ENCODE measurements at places on chromosomes 13 and 19.

GRCh38 chr19:7516333-7516732 lies 430 bp downstream of the ZNF358 start:
- DNase-seq = no peak

GRCh38 chr13:58919551-58919950 lies 1244.2 kb downstream of the DIAPH3 start:
- no peak for DNase-seq

- no peak for DNase-seq
Observed at GRCh38 chr13:50446611-50447010, 396.9 kb downstream of the DLEU7 start.

DNA sequence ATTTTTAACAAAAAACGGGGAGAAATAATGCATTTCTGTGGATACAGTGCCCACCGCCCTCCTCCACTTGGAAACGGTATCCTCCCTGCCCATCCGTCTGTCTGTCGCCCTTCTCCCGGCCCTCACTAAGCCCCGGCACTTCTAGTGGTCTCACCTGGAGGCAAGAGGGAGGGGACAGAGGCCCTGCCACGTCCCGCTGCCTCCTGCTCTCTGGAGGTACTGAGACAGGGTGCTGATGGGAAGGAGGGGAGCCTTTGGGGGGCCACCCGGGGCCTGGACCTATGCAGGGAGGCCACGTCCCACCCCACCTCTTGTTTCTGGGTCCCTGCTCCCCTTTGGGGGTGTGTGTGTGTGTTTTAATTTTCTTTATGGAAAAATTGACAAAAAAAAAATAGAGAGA lies 3.0 kb upstream of the HAMP start:
- DNase-seq = no peak

- no peak for DNase-seq
Observed at GRCh38 chr13:89307278-89307677, 1636.1 kb downstream of the SLITRK5 start.

DNA sequence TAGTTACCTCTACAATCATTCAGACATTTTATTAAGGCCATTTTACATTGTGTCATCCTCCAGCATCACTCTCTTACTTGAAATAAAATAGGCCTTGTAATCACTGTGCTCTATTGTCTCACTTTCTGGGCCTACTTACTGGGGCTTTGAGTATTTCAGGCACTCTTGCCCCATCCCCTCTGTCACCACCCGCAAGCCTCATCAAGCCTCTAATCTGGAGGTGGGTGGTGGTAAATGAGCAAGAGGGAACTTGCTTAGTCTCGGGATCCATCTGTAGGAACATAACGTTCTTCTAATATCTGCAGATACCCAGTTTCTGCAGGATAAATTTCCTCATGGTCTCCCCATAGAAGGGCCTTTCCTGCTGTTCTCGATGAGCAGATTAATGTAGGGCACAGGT lies 19.4 kb upstream of the GPR18 start:
- no peak for DNase-seq

- no peak for DNase-seq
Observed at GRCh38 chr19:32464279-32464678, 58.7 kb downstream of the DPY19L3 start.

- DNase-seq = no peak
Observed at GRCh38 chr19:13917888-13918406, 11.9 kb downstream of the CC2D1A start.

DNA sequence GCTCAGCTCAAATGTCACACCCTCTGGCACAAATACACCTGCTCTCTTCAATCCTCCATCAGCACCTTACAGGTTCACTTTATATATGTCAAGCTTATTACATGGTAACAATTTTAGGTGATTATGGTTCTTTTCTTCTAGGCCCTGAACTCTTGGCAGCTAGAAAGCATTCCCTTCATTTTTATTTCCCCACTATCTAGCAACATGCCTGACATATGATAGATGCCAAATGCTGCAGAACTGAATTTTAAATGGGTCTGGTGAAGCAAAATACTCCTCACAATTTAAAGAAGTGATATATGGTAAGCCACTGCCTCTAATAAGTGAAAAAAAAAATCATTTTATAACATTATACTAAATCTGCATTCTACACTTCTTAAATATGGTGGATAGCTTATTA lies 95.2 kb downstream of the USP12 start:
- DNase-seq = no peak

- no peak for DNase-seq
Observed at GRCh38 chr13:101474419-101474957, 22.0 kb downstream of the ITGBL1 start.

- no peak for DNase-seq
Observed at GRCh38 chr13:89828506-89828905, 1519.0 kb upstream of the MIR17HG start.

DNA sequence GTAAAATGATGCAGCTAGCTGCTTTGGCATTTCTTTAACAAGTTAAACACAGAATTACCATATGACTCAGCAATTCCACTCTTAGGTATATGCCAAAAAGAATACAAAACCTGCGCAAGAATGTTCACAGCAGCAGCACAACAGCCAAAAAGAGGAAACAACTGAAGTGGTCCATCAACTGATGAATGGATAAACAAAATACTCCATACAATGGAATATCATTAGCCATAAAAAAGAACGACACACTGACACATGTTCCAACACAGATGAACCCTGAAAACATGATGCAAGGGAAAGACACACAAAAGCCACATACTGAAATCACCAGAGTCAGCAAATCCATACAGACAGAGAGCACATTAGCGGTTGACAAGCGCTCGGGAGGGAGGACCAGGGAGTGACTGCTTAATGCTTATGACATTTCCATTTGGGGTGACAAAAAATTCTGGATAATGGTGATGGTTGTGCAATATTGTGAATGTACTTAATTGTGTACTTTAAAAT lies 3.0 kb downstream of the PCID2 start:
- DNase-seq = no peak
